ENCODE measurements at places on chromosomes 3 and 15.

- no peak for DNase-seq
Observed at GRCh38 chr3:194140520-194141414, 4.8 kb downstream of the HES1 start.

DNA sequence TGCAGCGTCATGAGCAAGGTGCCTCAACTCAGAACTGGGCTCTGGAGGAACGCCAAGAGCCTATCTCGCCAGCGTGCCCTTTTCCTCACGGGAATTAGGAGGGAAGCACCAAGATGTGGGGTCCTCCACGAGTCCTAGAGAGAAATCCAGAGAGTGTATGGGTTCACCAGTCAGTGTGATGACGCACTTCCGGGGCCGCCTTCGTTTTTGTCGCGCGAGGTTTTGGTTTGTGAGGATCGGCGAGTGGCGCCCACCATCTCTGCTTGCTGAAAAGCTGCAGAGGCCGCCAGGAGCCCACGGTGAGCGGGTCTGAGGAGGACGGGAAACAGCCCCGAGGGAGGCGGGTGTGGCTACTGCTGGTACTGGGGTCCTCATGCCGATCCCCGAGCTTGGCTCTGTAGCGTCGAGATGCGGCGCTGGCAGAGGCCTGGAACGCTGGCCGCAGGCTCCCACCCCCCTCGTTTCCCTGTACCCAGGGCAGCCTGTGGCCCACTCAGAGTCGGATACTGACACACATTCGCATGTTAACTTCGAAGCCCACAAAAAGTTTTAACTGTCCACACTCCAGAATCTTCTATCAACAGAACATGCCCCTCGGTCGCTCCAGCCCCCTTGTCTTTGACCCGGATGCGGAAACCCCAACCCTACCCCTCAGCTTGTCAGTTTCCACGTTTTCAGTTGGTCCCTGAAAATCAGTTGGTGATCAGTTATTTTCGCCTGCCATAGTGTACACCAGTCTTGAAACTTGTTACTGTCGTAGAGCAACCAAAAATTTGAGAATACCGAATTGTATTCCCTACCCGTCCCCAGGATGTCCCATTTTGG is 30.4 kb downstream of the ZNF662 start:
- no peak for DNase-seq

DNA sequence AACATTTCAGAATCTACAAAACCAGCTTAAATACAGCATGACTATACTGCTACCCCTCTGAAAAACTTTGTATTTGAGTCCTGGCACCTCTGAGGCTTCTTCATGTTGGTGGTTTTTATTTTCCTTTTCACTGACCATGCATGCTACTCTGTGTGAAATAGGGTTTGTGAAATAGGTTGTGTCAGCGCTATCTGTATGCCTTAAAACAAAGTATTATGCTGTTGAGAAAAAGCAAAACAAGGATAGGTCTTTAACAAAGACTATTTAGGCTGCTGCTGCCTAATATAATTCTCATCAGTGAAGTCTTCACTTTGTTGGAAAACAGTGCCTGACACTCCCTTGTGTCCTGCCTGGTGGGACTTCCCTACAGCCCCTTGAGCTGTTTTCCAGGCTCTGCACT is 28.7 kb upstream of the TRAK1 start:
- DNase-seq = no peak

- DNase-seq = no peak
Observed at GRCh38 chr3:13140596-13140995, 67.4 kb upstream of the IQSEC1 start.

GRCh38 chr3:16978234-16978920 is 93.6 kb downstream of the PLCL2 start:
- no peak for DNase-seq

DNA sequence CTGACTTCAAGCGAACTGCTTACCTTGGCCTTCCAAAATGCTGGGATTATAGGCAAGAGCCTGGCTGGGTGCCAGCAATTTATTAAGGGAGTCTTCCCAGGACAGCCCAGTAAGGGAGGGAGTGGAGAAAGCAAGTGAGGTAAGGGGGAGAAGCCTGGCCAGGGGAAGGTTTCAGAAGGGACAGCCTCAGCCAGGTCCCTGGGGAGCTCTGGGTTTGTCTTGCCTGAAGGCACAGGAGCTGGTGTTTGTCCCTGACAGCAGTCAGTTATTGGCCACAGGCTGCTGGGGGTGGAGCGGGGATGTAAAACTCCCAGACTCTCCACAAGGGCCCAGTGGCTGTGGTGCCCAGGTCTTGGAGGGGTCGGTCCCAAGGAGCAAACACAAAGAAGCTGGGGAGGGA is 33.0 kb upstream of the CDCP1 start:
- DNase-seq = no peak

GRCh38 chr3:134294302-134295280 is 43.9 kb upstream of the RYK start:
- peak; percentile 31 for DNase-seq

DNA sequence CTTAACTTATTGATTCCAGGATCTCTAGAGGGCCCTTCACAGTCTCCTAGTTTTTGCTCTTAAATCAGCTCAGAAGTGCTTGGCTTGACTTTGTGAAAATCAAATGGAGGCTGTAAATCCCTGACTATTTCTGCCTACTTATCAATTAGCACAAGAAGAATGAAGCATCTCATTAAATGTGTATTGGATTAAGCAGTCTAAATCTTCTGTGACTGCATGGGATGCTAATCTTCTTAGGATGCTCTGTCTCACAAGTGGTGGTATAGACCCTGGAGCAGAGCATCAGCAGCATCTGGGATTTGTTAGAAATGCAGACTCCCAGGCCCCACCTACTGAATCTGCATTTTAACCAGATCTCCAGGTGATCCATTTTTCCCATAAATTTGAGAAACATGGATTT is 488.7 kb downstream of the AGBL1 start:
- no peak for DNase-seq

DNA sequence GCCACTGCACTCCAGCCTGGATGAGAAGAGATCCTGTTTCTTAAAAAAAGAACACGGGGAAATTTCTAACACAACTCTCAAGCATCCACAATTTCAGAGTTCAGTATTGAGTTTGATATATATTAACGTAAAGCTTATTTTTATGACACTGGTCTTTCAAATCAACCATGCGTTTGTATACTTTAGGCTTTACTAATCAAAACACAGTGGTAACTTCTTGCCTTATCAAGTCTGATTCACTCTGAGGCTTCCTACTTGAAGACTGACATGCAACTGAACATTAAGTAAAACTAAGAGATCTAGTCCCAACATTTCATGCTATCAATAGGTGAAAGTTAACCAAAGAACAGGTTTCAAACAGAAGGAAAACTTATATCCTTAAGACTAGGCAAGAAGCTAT is 46.7 kb downstream of the PRTG start:
- DNase-seq = no peak

- DNase-seq = peak; percentile 19
Observed at GRCh38 chr3:167691366-167691765, 37.6 kb upstream of the WDR49 start.

- DNase-seq = no peak
Observed at GRCh38 chr3:195410546-195410945, 32.3 kb downstream of the ACAP2 start.

GRCh38 chr3:36557021-36557707 is 176.9 kb downstream of the STAC start:
- no peak for DNase-seq

- DNase-seq = peak; percentile 57
Observed at GRCh38 chr3:187066228-187066995, 72.9 kb downstream of the RPL39L start.

DNA sequence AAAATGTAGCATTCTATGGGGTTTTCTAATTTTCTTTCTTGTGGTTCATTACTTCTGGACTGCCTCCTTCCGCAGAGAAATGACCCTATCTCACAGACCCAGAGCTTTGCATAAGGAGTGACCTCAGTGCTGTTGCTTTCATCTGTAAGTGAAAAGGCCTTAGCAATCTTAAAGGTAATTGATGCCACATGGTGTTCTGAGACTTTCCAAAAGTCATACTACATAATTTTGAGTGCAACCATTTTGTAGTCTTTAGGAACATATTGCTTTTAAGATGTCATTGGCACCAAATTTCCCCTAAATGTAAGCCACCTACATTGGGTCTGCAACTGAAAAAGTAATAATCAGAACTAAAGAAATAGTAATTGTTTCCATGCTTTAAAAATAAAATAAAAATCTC is 9.2 kb upstream of the HHLA2 start:
- no peak for DNase-seq

GRCh38 chr15:65982627-65983322 is 113.5 kb downstream of the RAB11A start:
- no peak for DNase-seq

GRCh38 chr3:133426721-133427120 is 26.9 kb downstream of the BFSP2 start:
- no peak for DNase-seq

GRCh38 chr15:31125061-31125460 is 23.5 kb upstream of the TRPM1 start:
- DNase-seq = no peak

DNA sequence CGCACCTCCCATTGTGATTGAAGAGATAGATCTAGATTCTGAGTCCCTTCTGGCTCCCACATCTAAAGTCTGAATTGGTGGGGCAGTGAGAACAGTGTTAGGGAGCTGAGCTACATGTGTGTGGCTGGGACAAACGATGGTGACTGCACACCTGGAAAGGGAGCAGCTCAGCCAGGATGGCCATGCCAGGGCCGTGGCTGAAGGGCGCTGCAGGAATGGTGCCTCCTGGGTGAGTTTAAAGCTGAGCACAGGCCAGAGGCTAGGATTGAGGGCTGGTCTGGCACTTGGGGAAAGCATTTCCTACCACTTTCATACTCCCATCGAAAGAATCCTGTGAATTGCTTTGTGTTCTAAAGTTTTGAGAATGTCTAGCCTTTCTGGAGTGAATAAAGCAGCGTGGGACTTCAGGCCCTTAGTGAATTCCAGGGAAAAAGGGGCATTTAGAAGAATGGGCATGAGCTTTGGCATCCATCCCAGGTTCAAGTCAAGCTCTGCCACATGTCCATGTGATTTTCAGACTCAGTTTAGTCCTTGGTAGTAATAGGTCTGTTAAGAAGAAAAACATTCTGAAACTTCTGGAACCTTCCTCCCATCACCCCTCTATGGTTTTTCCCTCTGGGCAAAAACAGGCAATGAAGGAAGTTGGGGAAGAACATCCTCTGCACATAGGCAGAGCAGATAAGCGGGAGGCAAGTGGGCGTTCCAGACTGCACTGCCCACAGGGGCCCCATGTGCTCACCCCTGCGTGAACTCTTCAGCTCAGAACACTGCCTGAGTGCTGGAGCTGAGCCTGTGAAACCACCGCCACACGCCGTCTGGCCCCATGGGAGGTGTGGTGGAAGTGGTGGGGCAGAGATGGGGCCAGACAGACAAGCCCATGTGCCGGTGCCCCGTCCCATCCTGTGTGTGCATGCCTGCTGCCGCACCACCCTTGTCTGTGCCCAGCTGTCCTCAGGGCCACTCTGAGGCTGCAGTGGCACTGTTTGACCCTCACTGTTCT is 12.9 kb upstream of the CPNE9 start:
- no peak for DNase-seq

All from activated CD4-positive, alpha-beta T cell treated with anti-CD3 and anti-CD28 coated beads, Interleukin-2, amount 50 U/mL, for 4 hours (primary cell).